ENCODE measurements at places on chromosomes 16 and 17.
A peak's percentile ranks its signal among the peaks of the same experiment; 100 is the strongest.

GRCh38 chr17:34248511-34249024 is 6.5 kb upstream of the CCL2 start:
- no peak for DNase-seq
- H3K27me3 ChIP-seq: no peaks in the 10 kb centered on the region
- H3K4me3 ChIP-seq: no peak overlapping the region
- peaks cover 14% of the 10 kb centered on the region for H3K4me1 ChIP-seq
- no peak overlapping the region for H3K27ac ChIP-seq

DNA sequence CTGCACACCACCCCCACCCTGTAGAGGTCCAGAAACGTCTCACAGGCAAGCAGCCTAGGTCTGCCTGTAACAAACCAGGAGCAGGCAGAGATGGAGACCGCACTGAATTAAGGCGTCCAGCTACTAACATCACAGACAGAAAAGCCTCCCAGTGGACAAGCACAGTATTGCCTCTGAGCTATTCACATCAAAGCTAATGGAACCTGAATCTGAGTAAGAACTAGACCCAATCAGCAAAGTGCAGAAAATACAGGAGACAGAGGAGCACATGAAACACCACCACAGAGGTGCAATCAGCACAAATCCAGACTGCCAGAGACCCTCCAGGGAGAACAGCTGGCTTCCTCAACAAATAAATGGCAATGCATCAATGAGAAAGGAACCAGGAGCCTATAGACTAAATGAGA is 22.2 kb upstream of the PEMT start:
- no peaks in the 10 kb centered on the region for H3K27me3 ChIP-seq
- no peaks in the 10 kb centered on the region for H3K36me3 ChIP-seq
- H3K4me1 ChIP-seq: peaks cover 3% of the 10 kb centered on the region
- H3K27ac ChIP-seq: no peak overlapping the region
- peak; percentile 72 for DNase-seq

- H3K4me3 ChIP-seq: no peak overlapping the region
- no peaks in the 10 kb centered on the region for H3K36me3 ChIP-seq
- H3K4me1 ChIP-seq: no peaks in the 10 kb centered on the region
- no peaks in the 10 kb centered on the region for H3K27me3 ChIP-seq
Observed at GRCh38 chr17:63494300-63494928, 17.6 kb downstream of the ACE start.

DNA sequence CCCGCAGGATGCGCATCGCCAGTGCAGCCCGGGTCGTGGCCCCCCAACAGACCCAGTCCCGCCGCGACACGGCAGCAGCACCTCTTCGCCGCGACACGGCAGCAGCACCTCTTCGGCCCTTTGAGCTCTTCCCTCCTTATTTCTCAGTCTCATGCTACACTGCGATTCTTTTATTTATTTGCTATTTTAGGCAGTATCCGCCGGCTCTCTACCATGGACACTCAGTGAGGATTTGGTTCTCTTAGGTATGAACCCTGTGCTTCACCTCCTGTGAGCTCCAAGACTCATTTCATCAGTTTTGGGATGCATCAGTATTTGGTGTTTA is 8.3 kb upstream of the MAP2K3 start:
- peak overlapping the region; percentile 83 for H3K27ac ChIP-seq
- DNase-seq: no peak
- peak overlapping the region; percentile 60 for H3K4me3 ChIP-seq
- H3K36me3 ChIP-seq: no peaks in the 10 kb centered on the region

GRCh38 chr16:56616608-56617211 is 8.3 kb downstream of the MT2A start:
- no peak overlapping the region for H3K27ac ChIP-seq
- H3K4me1 ChIP-seq: peaks cover 11% of the 10 kb centered on the region
- no peak overlapping the region for H3K4me3 ChIP-seq

- no peaks in the 10 kb centered on the region for H3K4me1 ChIP-seq
- H3K4me3 ChIP-seq: no peak overlapping the region
- DNase-seq: no peak
- no peaks in the 10 kb centered on the region for H3K36me3 ChIP-seq
Observed at GRCh38 chr16:78275420-78275819, 176.0 kb downstream of the WWOX start.

- H3K27me3 ChIP-seq: no peaks in the 10 kb centered on the region
- H3K27ac ChIP-seq: no peak overlapping the region
- H3K4me1 ChIP-seq: no peaks in the 10 kb centered on the region
- DNase-seq: no peak
- no peak overlapping the region for H3K4me3 ChIP-seq
Observed at GRCh38 chr16:85708338-85708737, 19.6 kb upstream of the GINS2 start.

DNA sequence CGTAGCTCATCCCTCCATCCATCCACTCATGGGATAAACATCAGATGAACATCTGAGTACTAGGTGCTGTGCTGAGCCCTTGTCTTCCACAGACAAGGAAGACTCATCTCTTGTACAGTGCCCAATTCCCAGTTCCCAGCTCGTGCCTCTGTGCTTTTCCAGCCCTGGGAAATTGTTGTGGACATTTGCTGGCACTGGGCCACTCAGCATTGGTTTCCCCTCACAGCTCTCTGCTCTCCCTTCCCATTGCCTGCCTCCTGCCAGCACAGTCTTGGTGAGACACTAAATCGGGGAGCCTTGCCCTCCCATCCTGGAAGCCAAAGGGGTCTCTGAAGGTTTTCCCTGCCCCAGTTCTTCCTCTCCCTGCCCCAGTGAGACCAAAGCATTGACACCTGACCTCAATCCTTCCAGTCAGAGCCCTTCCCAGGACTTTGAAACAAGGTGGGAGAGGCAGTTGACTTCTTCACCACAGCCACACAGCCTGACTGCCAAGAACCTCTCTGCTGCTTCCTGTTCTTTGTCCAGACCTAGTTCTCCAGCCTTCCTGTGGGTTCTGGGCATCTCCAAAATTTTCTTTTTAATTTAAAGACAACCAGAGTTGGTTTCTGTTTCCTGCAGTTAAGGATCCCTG is 50.2 kb downstream of the WSB1 start:
- no peaks in the 10 kb centered on the region for H3K36me3 ChIP-seq
- DNase-seq: no peak
- peaks cover 74% of the 10 kb centered on the region for H3K4me1 ChIP-seq
- H3K4me3 ChIP-seq: no peak overlapping the region
- H3K27me3 ChIP-seq: no peaks in the 10 kb centered on the region

- H3K4me1 ChIP-seq: peaks cover 10% of the 10 kb centered on the region
- H3K4me3 ChIP-seq: no peak overlapping the region
- H3K27me3 ChIP-seq: no peaks in the 10 kb centered on the region
- DNase-seq: no peak
Observed at GRCh38 chr16:21618281-21618680, 18.9 kb downstream of the METTL9 start.

DNA sequence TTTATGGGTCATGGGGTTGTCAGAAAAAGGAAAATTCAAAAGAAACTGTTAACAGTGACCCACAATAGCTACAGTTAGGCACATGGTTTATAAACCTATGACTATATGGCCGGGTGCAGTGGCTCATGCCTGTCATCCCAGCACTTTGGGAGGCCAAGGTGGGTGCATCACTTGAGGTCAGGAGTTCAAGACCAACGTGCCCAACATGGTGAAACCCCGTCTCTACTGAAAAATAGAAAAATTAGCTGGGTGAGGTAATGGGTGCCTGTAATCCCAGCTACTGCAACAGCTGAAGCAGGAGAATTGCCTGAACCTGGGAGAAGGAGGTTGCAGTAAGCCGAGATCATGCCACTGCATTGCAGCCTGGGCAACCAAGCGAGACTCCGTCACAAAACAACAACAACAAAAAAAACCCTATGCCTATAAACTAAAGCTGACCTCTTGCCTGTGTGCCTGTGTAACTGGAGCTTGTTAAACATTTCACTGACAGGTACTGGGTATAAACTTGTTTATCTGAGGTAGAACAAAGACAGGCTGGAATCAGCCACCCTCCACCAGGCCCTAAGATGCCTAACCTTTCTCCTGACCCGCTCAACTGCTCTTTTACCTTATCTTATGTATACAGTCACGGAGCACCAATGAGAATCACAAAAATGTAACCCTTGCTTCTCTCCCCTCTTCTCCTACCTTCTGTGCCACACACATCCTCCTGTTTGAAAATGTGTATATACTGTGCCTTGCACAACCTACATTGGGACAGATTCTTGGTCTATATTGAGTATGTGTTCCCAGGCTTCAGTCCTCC is 62.9 kb upstream of the ATF7IP2 start:
- no peak overlapping the region for H3K4me3 ChIP-seq
- H3K36me3 ChIP-seq: no peaks in the 10 kb centered on the region
- no peaks in the 10 kb centered on the region for H3K4me1 ChIP-seq
- DNase-seq: no peak
- H3K27me3 ChIP-seq: no peaks in the 10 kb centered on the region

GRCh38 chr16:78142788-78143187 is 43.3 kb downstream of the WWOX start:
- H3K27me3 ChIP-seq: no peaks in the 10 kb centered on the region
- no peak overlapping the region for H3K4me3 ChIP-seq
- H3K4me1 ChIP-seq: no peaks in the 10 kb centered on the region
- no peak for DNase-seq

- no peaks in the 10 kb centered on the region for H3K27me3 ChIP-seq
- no peak for DNase-seq
- no peaks in the 10 kb centered on the region for H3K4me1 ChIP-seq
- no peaks in the 10 kb centered on the region for H3K36me3 ChIP-seq
Observed at GRCh38 chr17:12896180-12896785, 107.0 kb downstream of the ARHGAP44 start.

DNA sequence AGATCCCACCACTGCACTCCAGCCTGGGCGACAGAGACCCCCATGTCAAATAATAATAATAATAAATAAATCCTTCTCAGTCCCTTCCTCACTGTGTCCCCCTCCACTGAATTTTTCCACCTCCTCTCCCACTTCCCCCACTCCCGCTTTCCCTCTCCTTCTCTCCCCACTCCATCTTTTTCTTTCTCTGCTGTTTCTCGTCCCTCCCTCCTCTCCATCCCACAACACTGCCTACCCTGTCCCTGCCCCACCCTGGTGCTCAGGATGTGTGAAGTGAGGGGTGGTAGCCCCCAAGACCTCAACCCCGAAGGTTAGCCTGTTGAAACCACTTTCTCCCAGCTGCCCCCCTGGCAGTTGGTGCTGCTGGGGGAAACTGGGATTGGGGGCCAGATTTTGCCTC is 34.4 kb upstream of the STH start:
- no peaks in the 10 kb centered on the region for H3K36me3 ChIP-seq
- DNase-seq: no peak

All from natural killer cell (primary cell).